ENCODE measurements at places on chromosomes 11 and 22. TPM values are rescaled to one million over a fixed set of nuclear protein-coding genes. Genes with fewer than 3 reads are reported as not detected.

DNA sequence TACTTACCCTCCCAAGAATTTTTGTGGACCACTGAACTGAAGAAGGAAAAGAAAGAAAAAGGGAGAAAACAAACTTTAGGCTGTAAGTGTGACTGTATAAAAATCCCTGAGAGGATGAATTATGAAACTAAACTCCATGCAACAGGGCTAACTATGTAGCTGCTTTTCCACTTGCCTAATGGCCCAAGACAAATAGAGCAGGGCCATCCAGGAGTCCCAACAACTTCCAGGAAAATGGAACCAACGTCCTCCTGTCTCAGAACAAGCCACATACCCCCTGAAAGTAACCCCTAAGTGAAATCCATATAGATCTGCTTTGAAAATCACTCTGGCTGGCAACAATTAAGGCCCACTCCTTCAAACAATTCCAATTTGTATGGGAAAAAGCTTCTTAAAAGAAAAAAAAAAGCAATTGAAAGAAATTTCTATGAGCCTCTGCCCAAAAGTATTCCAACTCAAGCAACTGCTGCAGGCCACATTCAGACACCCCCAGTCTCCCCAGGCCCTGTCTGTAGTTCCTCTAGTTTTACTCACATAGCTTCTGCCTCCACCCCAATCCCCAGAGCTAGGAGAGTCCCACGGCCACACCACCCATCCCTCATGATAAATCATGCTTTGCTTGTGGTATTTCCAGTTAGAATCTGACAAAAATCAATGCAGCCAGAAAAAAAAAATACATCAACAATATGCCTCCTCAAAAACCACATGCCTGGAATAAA, 12.7 kb downstream of the RBFOX2 start:
- no peak for DNase-seq

DNA sequence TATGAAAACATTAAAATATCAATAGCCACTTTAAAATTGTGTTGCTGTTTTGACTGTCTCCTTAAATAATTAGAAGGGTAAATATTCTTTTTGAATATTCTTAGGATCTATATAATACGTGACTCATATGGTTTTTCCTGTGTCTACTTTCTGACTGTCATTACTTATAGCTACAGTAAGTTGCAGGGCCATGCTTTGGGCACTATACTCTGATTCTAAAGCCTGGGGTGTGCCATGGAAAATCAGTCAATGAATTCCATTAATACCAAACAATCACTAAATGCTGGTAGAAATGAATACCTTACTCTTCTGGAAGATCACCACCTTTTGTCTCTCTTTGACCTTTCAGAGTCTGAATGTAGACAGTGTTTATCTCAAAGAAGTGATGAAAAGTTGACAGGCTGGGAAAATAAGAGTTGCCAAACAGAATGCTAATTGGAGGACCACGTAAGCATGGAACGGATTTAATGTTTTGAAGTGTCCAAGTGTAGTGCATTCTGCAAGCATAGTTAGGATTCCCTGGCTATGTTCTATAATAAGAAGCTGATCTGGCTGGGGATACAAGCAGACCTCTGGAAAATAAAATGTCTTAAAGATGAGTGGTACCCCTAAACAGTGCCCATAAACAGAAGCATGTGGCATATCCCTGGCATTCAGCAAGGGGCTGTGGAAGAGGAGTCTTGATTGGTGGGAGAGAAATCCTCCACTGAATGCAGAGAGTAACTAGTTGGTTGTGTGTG, 16.8 kb downstream of the LUZP2 start:
- no peak for DNase-seq

DNA sequence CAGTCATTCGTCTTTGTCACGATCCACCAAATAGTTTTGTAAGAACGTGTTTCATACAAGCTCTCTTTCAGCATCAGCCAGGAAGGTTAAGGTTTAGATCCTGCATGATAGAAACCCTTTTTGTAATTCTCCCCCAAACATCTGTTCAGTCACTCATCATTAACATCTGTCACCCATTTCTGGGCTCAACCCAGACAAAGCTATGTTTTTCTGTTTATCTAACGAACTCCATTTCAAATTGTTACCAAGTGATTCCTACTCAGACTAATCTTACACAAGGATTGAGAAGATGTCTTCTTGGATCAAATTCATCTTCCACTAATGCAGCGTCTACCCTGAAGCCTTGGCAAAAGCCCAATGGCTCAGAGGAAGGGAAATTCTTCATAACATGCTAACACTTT, 58.8 kb downstream of the FZD4 start:
- no peak for DNase-seq

DNA sequence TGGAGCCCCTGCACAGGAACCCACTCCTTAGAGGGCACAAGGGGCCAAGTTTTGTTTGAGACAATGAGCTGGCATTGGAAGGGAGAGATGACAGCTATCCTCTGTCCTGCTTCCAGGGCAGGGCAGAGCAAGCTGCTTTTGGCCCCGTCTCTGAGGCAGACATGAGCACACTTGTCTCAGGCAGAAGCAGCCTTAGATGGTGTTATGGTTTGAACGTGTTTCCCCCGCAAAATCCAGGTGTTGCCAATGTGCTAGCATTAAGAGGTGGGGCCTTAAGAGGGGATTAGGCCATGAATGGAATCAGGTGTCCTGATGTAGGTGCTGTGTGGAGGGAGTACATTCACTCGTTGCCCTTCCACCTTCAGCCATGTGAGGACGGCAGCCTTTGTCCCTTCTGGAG, 2.5 kb downstream of the TP53AIP1 start:
- no peak for DNase-seq

- no peak for DNase-seq
Observed at GRCh38 chr11:65021003-65021402, 6.2 kb upstream of the SNX15 start.

- DNase-seq = no peak
Observed at GRCh38 chr11:46045811-46046210, 75.4 kb downstream of the PHF21A start.

Gene RNH1
- total RNA-seq = 104 TPM

Gene SLC25A18
- not detected for total RNA-seq

DNA sequence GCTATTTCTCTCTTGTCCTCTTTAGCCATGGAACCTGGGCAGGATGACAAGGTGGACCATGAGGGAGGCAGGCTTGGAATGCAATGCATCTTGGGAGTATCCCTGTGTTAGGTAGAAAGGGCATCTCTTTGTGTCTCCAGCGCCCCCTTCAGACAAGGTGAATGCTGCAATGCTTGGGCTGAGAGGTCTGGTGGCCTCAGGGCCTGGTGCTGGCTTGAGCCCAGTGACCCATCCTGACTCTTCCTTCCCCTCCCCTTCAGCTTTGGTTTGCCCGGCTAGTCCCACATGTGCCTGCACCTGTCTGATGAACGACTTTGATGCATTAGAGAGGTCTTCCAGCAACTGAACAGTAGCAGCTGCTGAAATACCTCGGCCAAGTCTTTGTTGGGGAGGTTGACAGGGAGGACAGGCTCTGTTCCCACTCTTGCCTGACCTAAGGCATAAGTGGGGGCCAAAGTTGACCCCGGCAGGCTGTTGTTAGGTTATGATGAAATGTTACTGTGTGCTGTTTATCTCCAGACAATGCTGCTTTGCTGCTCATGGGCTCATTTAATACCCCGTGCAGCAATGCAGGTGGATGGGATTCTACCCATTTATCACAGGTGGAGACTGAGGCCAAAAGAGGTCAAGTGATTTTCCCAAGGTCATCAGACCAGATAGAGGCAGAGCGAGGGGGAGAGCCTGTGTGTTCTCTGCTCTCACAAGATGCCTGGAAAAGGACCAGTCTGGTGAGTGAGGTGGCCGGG, 22.5 kb downstream of the MYO18B start:
- no peak for DNase-seq

- DNase-seq = no peak
Observed at GRCh38 chr22:46500201-46500600, 37.2 kb downstream of the CELSR1 start.

Gene CALCA
- not detected for total RNA-seq

DNA sequence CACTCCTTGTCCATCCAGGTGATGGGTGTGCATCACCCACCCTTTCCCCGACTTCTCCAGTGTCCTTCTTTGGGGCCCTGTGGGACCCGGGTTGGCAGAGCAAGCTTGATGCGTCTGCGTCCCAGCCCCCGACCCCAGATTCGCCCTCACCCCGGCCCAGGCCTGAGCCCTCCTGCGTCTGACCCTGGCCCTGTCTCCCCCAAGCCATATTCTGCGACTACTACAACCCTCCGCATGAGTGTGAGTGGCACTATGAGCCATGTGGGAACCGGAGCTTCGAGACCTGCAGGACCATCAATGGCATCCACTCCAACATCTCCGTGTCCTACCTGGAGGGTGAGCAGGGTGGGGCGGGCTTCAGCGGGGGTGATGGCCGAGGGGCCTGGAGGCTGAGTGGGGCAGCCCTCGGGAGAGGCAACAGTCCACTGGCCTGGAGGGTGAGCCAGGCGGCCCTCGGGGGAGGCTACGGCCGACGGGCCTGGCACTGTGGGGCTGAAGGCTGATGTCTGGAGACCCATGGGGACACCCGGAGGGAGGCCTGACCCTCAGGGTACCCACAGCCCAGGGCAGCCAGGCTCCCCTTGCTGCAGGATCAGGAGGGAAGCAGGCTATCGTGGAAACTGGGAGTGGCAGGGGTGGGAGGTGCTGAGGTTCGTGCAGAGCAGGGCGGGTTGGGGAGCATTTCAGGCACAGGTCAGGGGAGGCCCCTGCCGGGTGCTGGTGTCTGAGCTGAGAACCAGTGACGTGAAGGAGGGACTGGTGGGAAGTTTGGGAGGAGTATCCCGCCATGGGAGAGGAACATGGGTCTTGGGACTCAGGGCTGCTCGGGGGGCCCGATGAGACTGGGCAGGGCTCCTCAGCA, 15.3 kb downstream of the MUC2 start:
- DNase-seq = no peak

DNA sequence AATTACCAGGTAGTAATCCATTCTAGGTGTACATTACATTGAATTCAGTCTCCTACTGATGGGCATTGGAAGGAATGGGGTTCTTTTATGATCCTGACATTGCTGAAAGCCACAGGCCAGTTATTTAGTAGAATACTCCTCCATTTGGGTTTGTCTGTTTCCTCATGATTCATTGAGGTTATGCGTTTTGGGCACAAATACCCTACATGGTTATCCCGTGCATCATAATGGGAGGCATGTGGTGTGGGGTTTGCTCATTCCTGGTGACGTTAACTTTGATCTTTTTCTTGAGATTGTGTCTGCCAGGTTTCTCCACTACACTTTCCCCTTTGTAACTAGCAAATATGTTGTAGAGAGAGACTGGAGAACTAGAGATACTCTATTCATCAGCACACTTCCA, 5.5 kb downstream of the FOLR3 start:
- no peak for DNase-seq

- DNase-seq = peak; percentile 9
Observed at GRCh38 chr22:48091656-48092223, 1329.3 kb downstream of the TBC1D22A start.

DNA sequence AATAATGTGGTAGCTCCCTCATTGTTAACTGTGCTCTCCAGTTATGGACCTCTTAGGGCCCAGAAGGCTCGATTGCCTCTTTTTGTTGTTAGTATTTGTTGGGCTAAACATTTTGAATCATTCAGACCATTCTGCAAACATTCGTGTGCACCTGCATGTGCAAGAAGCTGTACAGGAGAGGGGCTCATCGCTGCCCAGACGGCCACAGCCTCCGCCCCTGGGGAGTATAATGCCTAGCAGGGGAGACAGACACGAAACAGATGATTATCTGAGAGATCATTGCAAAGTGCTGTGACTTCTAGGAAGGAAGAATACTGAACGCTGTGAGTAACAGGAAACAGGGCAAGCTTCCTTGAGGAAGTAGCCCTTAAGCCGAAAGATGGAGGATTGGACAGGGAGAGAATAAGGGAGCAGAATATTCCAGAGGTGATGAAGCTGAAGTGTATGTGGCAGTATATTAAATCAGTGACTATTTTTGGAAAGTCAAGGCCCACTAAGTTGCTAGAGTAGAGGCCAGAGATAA, 123.3 kb upstream of the RASSF10 start:
- DNase-seq = no peak

DNA sequence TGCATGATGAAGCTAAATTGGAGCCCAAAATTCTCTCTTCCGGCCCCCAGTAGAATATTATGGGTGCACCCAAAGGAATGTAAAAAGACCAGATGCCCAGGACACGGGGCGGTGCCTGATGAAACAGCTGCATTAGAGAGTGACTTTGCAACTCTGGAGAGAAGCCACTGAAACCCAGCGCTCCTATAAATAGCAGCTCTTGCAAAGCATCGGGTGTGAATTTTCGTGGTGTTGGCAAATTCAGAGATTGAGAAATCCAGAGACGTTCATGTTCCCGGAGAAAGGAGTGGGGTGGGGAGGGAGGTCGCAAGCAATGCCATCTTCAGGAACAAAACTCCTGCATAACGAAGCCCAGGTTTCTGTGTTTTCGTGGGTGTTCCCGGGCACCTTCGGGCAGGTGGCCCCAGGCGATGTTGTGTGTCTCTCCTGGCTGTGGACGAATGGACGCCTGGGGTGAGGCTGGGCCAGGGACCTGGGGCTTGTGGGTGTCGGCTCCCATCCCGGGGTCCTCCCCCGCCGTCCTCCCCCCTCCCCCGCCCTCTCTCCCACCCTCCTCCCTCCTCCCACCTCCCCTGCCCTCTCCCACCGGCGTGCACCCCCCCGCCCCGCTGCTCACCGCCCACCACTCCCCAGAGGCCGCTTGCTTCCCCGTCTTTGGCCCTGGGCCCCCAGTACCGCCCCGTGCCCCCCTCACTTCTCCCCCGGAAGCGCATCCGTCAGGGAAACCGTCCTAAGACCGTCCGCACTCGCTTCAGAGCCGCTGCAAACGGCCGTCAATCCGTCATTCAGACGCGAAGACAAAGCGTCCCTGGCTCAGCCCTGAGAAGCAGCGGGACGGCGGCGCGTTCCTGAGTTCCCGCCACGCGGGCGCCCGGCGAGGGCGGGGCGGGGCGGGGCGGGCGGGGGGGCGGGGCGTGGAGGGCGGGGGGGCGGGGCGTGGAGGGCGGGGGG, 26.7 kb upstream of the TOLLIP start:
- peak; percentile 67 for DNase-seq

DNA sequence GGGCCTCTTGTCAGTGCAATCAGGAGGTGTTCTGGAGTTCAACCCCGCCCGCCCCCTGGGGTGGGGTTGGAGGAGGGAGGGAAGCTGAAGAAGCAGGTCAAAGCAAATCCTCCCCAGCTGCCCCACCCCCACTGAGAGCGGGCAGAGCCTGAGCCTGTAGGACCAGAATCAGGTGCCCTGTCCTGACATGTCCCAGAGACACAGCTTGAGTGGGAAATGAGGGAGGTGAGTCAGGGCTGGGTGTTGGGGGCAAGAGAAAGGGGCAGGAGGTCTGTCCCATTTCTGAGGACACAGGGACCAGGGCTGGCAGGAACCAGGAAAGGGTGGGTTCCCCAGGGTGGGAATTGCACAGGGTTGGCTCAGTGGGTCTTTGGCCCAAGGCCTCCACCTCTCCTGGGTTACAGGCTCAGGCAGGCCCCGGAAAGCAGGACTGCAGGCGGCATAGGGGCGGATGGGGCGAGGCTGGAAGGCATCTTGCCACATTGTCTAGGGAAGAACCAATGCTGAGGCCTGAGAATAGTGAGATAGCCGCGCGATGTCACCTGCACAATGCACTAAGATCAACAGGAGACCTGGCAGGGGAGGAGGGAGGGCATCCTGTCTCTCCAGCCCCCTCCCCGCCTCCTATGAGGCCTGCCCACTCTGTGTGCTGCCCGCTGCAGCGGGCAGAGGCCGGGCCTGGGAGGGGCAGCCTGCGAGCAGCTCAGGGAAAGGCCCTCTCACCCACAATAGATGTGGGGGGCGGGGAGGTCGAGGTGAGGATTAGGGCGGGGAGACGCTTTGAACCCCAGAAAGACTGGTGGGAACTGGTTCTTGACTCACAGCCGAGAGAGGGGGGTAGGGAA, 32.4 kb downstream of the NECTIN1 start:
- peak; percentile 68 for DNase-seq

Gene KRTAP5-1
- total RNA-seq = not detected

Gene ROBO3
- 12.0 TPM for total RNA-seq
